ENCODE measurements at places on chromosomes 7 and 10.

DNA sequence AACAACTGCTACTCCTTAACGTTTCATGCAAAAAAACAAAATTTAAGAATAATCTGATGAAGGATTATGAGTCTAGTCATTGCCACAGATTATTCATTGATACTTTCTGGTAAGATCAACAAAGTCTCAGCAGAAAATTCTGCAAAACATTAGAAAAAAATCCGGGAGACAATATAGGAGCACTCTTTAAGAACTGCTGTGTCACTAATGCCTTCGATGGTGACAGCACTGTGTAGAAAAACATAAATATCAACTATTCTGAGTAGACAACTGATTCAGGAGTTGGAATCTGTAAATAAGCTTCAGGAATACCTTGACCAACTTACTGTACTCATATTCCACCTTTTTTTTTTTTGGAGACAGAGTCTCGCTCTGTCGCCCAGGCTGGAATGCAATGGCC, 69.0 kb downstream of the CYTH3 start:
- no peak for DNase-seq

- DNase-seq = no peak
These were observed 41.8 kb downstream of the PDLIM1 start for GRCh38 chr10:95248989-95249388.

- DNase-seq = no peak
These were observed 23.6 kb downstream of the BZW2 start for GRCh38 chr7:16669581-16669980.

- no peak for DNase-seq
These were observed 718.5 kb downstream of the AUTS2 start for GRCh38 chr7:70316745-70317144.

DNA sequence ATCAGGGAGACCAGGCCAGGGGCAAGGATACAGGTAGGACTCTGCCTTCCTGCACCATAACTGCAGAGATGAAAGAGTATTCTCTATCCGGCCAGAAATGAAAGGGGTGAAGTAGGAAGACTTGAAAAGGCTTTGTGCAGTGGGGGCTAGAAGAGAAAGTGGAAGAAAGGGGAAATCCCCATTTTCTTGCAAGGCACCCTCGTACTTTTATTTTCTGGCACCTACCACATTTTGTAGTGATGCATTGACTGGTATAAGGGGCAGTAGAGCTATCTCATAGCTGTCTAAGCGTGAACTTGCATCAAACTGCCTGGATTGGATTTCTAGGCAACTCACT, 752 bp upstream of the CAMK2G start:
- no peak for DNase-seq

DNA sequence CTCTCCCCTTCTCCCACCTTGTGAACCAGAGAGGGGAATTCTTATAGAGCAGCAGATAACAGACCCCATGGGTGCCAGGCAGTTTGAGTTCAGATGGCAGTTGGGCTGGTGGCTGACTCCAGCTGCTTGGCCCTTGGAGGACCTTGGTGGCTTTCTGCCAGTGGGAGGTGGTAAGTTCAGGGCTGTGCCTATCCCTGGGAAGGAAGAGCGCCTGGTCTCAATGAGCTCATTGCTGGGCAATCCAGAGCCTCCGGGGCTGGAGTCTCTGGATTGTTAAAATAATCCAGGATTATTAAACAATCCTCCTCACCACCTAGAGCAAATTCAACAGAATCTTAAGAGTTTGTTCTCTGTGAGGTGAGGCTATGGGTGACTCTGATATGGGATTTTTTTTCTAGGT, 105.2 kb downstream of the FANK1 start:
- DNase-seq = no peak

- no peak for DNase-seq
These were observed 42.5 kb upstream of the TMEM236 start for GRCh38 chr10:17709492-17709891.

GRCh38 chr7:151664268-151664667, 144.6 kb upstream of the RHEB start:
- DNase-seq = no peak

DNA sequence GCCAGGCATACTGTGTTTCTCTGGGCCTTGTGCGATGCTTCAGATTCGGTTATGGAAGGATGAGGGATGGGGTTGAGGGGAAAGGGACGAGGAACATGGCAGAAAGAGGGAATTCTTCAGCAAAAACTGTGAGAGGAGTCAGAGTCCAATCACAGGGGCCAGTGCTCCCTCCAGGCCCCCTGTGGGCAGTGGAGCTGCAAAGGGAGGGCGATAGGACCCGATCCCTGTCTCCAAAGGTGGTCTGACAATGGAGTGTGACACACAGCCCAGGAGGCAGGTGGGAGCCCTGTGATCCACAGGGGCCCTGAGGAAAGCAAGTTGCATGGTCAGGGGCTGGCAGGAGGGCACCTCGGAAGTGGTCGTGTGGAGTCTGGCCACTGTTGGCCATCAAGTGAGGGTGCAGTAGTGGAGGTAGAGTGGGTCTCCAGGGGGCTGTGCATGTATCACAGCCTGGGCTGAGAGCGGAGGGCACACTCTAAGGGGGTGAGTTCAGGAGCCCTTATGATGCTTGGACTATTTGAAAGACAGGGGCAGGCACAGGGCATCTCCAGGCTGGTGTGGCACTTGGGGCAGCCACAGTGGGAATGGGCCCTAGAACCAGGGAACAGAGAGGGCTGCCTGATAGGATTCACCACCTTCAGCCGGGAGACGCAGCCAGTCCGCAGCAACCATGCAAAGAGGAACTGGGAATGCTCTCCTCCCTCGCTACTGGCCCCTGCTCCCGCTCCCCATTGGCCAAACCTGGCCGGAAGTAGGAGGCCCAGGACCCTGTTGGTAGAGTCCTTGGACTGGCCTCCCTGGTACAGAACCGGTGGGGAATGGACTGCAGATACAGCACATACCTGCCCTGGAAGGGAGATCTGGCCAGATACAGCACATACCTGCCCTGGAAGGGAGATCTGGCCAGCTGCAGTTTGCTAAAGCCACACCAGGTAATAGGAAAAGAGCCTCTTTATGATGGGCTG, 115.9 kb downstream of the ADCY1 start:
- DNase-seq = no peak

GRCh38 chr10:70879207-70879606, 9.2 kb downstream of the PCBD1 start:
- no peak for DNase-seq

DNA sequence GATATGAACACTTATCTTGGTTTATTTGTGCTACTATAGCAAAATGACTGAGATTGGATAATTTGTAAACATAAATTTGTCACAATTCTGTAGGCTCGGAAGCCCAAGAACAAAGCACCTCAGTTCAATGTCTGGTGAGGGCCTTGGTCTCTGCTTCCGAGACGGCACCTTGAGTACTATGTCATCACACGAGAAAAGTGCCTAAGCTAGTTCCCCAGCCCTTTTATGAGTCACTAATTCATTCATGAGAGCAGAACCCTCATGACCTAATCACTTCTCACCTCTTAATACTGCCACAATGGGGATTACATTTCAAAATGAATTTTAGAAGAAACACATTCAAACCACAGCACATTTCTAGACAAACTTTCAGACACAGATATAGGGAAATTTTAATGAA, 52.0 kb upstream of the PRSS1 start:
- no peak for DNase-seq

DNA sequence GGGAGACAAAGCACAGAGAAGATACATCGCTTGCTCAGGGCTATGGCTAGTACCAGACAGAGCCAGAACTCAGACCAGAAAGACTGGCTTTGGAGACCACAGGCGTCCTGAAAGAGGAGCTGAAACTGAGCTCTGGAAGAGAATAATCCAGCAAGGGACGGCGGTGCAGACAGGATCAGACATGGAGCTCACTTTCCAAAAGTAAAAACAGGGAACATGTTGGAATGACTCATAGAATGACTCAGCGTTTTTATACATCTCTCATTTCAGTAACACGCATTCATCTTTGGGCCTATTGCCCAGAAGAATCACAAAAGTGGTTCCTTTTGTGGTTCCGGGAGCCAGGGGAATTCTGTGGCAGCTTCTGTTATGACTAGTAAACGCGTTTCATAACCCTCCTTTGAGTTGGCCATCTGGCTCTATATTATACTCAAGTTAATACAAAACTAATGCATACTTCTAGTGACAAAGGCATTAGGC, 37.2 kb downstream of the PLEKHS1 start:
- no peak for DNase-seq

GRCh38 chr10:44511601-44512000, 126.7 kb upstream of the CXCL12 start:
- no peak for DNase-seq

GRCh38 chr7:116683786-116684185, 11.8 kb downstream of the MET start:
- no peak for DNase-seq

All from iPS DF 6.9 (cell line).